ENCODE measurements at places on chromosomes 12 and 14.

DNA sequence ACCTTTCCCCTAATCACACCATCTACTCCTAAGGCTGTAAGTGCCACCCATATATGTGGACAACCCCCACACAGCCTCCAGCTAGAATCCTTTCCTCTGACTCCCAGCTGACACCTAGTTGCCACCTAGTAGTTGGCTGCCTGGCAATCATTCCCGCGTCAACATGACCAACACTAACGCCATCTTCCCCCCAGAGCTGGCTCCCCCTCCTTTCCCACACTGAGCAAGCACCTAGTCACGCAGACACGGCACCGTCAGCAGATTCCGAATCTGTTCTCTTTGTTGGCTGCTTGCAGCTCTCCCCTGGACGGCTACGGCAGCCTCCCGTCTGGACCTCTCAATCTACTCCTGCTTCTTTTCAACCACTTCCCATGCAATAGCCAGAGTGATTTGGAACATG lies 27.7 kb downstream of the UBR7 start:
- no peak for DNase-seq

DNA sequence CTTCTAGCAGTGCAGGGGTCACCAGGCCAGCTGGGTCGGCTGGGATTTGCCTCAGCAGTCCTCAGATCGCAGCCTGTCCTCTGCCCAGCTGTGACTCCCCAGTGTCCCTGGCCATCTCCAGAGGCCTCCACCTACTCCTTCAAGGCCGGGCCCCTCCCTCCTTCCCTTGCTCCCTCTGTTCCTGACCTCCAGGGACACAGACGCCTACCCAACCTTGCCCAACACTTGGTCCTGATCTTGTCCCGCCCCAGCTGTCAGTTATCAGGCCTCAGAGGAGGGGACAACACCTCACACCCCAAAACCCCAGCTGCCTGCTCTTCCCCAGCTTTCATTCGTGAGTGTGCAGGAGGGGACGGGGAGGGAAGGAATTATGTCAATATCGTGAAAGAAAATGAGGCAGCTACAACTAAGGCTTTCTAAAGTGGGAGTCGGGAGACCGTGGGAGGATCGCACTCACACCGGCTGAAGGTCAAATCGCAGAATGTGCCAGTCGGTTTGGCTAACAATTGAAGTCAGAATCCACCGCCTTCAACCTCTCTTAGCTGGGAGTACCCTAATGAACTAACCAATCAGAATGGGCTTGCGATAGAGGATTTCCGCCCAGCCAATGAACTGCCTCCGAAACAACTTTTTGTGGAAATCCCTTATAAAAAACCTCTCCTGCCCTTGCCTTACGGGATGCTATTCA lies 9.4 kb upstream of the PLBD2 start:
- no peak for DNase-seq

DNA sequence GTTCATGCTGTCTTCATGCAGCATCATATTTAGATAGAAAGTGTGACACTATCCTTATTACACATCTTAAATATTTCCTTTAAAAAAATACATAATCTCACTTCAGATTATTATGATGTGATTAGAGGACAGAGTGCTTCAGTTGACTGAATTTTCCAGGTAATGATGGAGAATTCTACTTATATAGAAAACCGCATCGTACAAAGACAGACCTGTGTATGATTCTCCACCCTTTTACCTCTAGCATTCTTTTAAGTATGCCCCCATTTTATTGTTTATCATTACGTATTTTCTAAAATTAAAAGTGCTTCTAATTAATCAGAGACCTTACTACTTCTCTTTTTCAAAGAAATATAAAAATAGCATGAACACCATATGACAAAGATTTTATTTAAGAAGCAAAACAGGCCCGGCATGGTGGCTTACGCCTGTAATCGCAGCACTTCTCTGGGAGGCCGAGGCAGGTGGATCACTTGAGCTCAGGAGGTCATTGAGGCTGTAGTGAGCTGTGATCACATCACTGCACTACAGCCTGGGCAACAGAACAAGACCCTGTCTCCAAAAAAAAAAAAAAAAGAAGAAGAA lies 13.9 kb downstream of the RPS6KA5 start:
- DNase-seq: no peak

DNA sequence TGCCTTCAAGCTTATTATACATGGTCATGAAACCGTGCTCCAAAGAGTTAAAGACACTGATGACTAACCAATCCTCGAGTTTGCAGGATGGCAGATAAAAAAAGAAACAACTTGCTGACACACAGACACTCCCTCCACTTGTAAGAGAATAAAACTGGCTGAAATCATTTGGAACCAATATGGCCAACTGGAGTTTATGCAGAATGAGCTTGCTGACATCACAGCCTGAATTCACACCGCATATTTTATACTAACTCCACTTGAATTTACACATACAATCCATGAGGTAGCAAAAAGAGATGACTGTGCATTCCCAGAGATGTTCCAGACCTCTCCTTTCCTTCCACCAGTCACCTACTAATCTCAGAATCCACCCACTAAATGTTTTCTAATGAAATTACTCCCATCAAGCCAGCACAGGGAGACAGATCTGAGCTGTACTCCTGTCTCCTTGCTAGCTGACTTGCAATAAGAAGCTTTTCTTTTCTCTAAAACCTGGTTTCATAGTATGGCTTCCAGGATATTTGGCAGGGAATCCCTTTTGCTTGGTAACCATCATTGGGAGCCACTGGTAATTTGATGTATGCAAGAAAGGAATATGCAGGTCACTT lies 15.8 kb upstream of the PTPRR start:
- DNase-seq: no peak

- DNase-seq: no peak
Observed at GRCh38 chr12:46832130-46832704, 6.4 kb upstream of the SLC38A4 start.

- no peak for DNase-seq
Observed at GRCh38 chr14:96162265-96162664, 42.4 kb upstream of the BDKRB2 start.

- no peak for DNase-seq
Observed at GRCh38 chr14:105818712-105819005, 292.3 kb downstream of the TMEM121 start.

GRCh38 chr12:72974954-72975555 lies 702.9 kb downstream of the TRHDE start:
- no peak for DNase-seq

GRCh38 chr12:75863533-75863932 lies 168.0 kb downstream of the PHLDA1 start:
- DNase-seq: no peak

DNA sequence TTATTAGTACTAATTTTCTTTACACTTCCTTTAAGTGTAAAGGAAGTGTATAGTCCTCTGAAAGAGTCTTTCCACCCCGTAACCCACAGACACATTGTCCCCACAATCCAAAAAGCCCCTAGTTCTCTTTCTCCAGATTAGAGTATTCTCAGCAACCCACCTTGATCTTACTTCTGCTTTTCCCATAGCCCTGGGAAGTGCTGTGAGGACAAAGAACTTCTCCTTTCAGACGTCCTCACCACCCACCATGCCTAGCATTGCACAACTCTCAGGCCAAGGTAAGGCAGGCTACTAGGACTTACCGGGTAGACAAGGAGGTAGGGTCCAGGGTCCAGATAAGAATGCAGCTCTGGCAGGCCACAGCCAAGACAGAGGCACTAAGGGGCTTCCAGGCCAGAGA lies 7.4 kb downstream of the AAAS start:
- DNase-seq: no peak

DNA sequence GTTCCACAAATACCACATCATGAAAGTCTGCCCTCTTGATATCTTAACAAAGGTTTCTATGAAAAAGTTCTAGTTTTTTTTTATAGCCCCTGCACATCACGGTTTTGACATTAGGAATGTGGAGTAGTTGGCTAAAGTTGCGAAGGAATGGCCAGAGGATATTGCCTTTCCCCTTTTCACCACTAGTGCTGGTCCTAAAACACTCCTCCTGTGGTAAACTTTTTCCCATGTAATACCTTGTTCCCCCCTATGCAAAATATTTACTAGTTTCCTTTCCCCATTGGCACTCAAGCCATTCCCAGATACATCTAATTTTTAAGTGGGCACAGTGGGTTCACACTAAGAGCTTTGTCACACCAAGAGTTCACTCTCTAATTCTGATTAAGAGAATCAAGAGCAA lies 33.4 kb downstream of the R3HDM2 start:
- DNase-seq: no peak

- no peak for DNase-seq
Observed at GRCh38 chr14:29102266-29102665, 335.7 kb downstream of the FOXG1 start.

GRCh38 chr14:58752771-58753201 lies 115.0 kb downstream of the DACT1 start:
- peak; percentile 15 for DNase-seq

Data from B cell (primary cell).